ENCODE measurements at places on chromosomes 3 and 15.

GRCh38 chr3:59607656-59608055 is 557.8 kb upstream of the CFAP20DC start:
- no peak for DNase-seq

DNA sequence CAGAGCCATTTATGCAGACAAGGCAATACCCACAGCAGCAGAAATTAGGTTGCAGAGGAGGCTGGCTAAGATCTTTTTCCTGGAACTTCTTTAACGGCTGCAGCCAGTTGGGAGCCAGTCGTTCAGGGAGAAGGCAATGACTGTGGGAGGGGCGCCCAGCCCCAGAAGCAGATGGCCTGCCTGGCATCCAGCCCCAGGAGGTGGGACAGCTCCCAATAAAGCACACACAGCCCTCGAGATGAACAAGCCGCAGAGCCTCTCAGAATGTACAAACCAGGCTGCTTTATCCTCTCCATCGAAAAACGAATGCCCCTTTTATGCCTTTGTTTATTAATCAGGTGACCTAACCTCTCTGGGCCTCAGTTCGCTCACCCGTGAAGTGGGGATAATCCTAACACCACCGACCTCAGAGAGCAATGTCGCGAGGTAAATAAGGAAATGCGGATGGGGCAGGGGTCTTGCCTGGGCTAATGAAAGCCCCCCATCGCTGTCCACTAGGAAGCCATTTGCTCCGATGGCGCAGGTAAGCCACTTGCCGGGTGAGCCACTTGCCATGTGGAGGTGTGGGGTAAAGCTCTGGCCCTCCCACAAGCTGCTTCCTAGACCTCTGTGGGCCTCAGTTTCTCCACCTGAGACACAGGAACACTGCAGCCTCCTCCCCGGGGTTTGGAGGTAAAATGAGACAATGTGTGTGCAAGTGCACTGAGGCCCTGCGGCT is 35.8 kb downstream of the MGLL start:
- DNase-seq = peak; percentile 40

DNA sequence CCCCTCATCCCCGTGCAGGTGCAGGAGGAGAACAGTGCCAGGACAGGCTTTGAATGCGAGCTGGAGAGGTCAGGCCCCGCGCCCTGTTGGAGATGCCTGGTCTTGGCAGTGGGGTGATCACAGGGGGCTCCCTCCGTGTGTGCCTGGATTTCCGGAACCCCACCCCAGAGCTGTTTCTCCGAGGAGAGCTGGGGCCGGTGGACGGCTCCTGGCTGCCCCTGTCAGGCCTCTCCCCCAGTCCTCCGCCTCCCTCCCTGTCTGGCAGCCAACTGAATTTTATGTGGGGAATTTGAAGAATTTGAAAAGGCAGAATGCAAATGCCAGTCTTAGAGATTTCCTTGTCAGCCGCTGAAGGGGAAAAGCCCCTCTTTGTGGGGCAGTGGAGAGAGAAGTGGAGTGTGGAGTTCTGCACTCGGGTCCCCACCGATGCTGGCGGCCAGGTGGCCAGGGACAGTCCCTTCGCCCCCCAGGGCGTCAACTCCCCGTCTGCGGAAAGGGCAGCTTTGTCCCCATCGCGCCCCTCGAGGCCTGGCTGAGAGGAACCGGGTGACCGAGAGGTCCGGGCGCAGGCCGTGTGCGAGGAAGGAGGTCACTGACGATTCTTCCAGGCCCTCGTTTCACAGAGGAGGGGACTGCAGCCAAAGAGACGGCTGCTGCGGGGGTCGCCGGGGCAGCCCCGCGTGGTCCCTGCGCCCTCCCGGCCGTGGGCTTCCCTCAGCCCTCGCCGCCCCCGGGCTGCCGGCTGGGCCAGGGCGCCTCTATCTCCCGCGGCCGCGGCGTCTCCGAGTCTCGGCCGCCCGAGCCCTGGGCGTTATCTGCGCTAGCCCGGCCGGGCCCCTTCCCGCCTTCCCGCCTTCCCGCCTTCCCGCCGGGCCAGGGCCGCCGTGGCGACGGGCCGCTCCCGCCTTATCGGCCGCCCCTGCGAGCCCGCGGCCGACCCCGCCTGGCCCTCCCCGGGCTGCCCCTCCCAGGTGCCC is 56.0 kb upstream of the LCTL start:
- DNase-seq = no peak

GRCh38 chr3:114095796-114096195 is 39.3 kb downstream of the QTRT2 start:
- DNase-seq = no peak

DNA sequence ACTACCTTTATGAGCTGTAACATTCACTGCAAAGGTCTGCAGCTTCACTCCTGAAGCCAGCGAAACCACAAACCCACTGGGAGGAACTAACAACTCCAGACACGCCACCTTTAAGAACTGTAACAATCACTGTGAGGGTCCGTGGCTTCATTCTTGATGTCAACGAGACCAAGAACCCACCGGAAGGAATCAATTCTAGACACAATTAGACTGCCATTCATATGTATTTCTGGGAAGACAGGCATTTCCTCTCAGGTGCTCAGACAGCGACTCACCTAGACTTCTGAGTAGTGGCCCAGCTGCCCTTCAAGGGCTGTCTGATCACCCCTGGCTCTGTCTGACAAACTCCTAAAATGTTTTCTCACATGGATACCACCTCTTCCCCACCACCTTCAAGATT is 506.8 kb downstream of the PDCD6IP start:
- DNase-seq = no peak

DNA sequence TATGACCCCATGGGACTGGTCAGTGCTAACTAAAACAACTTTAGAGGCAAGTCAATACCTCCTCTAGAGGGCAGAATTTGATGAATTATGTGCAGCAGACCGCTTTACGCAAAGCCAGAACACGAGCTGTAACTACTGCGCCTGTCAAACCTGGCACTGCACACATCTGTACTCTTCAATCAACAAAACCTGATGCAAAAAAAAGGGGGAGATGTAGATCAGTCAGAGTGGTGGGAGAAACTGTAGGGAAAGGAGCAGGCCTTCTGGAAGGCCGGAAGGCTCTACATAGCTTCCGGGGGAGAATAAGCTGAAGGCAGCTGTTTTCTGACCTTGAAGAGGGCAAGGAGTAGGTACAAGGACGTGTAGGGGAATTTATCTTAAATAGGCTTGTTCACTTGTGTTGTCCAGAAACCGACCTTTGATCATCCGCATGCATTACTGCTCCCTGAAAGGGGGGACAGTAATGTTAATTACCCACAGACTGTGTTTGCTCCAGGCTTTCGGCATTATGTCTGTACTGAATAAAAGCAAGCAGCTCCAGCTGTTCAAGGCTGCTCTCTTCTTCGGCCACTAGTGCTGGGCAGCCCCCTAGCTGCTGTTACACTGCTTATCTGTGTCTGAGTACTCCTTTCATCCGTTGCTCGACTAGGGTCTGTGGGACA is 41.0 kb downstream of the GPR160 start:
- DNase-seq = no peak

- DNase-seq = no peak
Observed at GRCh38 chr3:52494886-52495495, at the start of gene STAB1. STAB1 (plus strand) TSS chr3:52495338; CDS start chr3:52495414, 76 bp downstream.

GRCh38 chr15:100704281-100705055 is 102.1 kb downstream of the ASB7 start:
- DNase-seq = no peak

GRCh38 chr15:42798802-42799201 is 61.9 kb upstream of the CDAN1 start:
- DNase-seq = no peak
